ENCODE measurements at places on chromosomes 12 and 14.

- DNase-seq, result no peak
Observed at GRCh38 chr14:83534995-83535394, 1994.9 kb upstream of the FLRT2 start.

DNA sequence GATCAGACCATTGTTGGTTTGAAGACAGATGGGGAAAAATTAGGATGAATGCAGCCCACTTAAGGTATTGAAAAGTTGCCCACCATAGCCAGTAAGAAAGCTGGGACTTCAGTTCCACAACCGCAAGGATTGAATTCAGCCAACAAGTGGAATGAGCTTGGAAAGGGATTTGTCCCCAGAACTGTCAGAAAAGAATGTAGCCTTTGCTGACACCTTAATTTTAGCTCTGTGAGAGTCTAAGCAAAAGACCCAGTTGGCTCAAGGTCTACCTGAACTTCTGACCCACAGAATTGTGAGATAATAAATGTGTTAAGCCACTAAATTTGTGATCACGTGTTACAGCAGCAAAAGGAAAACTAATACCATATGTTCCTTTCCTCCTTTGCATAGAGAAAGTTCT lies 29.4 kb downstream of the PPFIA2 start:
- DNase-seq, result no peak

- no peak for DNase-seq
Observed at GRCh38 chr14:61575551-61576150, 119.7 kb upstream of the HIF1A start.

DNA sequence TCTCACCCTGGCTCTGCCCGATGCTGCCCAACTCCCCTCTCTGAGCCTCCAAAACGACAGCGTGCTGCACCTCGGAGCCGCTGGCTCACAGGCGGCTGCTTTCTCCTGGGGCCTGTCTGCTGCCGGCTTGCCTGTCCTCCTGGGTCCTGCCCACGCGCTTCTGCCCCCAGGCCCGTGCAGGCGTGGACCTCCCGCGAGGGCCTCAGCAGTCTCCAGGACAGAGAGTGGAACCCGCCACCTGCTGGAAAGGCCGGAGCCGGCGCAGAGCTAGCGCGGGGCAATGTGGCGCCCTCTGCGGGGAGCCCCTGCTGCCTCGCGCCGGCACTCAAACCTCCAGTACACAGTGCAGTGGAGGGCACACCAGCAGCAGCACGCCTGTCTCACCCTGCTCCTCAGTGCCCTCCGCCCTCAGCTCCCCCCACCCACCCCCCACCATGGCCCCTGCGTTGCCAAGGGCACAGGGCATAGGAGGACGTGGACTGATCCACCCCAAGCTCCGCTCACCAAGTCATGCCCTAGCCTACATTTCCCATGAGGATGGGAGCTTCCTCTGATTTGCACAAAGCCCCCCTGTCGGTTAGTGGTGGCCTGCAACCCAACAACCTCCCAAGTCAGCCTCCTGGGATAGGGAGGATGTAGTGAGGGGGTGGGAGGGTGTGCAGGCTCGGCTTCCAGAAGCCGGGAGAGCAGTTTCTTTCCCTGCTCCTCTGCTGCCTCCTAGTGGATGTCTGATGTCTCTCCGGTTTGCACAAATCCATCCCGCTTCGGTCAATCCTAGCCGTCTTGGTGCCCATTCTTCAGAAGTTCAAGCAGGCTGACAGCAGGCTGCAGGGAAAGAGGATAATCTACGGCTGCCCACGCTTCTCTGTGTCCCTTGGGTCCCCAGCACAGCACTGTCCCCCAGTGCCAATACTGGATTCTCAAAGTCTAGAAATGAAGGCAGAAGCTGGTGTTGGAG lies 25.2 kb downstream of the KRT8 start:
- DNase-seq, result peak; percentile 61

DNA sequence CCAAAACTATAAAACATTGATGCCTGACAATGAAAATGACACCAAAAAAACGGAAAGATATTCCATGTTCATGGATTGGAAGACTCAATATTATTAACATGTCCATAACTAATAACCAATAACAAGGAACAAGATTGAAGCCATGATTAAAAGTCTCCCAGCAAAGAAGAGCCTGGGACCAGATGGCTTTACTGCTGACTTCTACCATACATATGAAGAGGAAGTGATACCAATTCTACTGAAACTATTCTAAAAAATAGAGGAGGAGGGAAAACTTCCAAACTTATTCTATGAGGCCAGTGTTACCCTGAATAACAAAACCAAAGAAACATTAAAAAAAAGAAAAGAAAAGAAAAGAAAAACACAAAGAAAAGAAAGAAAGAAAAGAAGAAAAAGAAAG lies 54.6 kb upstream of the ATF7IP start:
- no peak for DNase-seq

DNA sequence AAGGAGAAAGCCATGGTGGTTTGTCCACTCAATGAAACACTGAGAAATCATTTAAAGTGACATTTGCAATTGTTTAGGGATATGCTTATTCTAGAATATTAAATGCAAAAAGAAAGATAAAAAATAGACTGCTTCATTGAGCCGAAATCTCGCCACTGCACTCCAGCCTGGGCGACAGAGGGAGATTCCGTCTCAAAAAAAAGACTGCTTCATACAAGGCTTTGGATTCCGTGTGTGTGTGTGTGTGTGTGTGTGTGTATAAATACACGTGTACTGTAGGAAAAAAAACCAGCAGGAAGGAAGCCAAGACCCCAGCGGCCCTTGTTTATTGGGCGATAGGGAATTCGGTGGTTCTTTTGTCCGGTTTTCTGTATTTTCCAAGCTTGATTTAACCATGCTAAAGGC lies 3.2 kb upstream of the ZNF839 start:
- no peak for DNase-seq

DNA sequence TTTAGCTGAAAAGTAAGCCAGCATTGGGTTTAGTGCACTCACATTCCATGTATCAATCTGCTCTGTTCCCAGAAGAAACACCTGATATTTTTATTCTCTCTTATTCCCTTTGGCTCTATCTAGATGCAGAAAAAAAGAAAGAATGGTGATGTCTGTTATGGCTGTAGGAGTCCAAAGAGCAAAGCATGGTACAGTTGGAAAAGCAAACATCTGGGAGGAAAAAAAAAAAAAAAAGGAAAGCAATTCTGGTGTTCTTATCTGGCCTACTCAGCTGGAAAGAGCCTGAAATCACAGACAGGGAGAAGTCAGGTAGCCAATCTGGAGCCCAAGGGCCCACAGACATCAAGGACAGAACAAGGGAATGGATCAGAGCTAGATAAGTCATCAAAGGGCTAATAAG lies 293.9 kb downstream of the DUSP6 start:
- no peak for DNase-seq

DNA sequence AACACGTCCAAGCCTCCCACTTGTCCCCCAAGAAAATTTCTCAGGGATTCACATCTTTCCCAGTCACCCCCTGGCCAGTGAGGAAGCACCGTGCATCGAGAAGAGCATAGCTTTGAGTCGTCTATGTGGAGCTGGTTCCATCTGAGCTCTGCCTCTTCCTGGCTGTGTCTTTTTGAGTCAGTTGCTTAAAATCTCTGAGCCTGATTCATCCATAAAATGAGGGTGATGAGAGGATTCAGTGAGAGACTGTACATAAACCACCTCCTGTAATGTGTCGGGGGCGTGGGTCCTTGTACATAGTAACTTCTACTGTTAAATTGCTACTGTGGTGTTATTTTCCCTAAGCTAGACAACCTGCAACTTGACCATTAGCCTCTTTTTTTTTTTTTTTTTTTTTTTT lies 13.8 kb downstream of the CD9 start:
- no peak for DNase-seq

GRCh38 chr14:29734732-29735131 lies 192.9 kb downstream of the PRKD1 start:
- no peak for DNase-seq

DNA sequence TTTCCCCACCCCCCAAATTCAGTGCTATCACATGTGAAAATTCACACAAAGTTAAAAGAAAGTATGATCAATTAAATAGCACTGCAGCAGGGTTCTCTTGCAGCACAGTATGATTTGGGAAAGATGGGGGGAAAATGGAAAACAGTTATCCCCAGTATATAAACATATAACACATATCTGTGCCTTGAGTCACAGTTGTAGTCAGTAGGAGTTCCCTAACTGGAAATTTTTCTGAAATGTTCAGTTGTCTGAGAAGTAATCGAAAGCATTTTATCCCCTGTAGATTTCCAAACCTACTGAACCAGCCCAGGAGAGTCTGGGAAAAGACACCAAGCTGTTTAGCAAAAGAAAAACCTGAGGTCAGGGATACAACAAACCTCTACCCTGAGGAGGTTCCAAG lies 47.0 kb downstream of the C12orf50 start:
- DNase-seq, result no peak

DNA sequence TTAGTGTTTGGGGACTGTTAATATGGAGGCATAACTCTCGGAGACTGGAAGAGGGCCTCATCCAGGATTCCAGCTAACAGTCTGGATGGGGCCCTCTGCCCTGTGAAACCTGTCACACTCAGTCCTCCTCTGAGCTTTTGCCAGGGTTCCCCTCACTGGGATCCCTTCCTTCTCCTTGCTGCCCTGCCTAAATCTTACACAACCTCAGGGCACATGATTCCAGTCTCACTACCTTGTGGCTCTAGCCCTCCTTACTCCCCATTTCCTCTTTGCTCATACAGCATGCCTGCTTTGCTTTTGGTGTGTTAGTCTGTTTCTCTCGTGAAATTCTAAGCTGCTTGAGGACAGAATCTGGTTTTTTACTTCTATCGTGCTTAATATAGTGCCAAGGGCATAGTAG lies 942 bp upstream of the GSG1 start:
- no peak for DNase-seq

DNA sequence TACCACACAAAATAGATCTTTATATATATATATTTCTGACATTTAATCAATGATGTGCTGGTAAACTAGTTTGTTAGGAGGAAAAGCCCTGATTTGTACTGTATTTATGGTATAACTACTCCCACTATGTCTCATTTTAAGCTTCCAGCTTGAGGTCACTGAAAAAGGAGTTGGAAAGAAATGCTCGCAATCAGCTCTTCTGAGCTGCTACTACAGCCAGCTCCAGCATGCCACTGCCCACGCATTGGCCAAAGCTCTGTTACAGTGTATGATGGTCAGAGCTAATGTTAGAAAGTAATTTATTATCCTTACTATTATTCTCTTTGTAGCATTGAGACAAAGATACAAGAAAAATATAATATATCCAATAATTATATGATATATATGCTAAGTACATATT lies 55.0 kb upstream of the PCED1B start:
- no peak for DNase-seq

GRCh38 chr14:35878272-35879150 lies 52.4 kb downstream of the BRMS1L start:
- DNase-seq, result no peak

- no peak for DNase-seq
Observed at GRCh38 chr14:103543140-103543539, 14.1 kb downstream of the TRMT61A start.

- DNase-seq, result no peak
Observed at GRCh38 chr12:13913371-13913770, 68.0 kb downstream of the GRIN2B start.

GRCh38 chr14:68062651-68063050 lies 243.1 kb downstream of the RAD51B start:
- DNase-seq, result no peak

- no peak for DNase-seq
Observed at GRCh38 chr12:80622271-80622670, 85.2 kb upstream of the MYF6 start.

DNA sequence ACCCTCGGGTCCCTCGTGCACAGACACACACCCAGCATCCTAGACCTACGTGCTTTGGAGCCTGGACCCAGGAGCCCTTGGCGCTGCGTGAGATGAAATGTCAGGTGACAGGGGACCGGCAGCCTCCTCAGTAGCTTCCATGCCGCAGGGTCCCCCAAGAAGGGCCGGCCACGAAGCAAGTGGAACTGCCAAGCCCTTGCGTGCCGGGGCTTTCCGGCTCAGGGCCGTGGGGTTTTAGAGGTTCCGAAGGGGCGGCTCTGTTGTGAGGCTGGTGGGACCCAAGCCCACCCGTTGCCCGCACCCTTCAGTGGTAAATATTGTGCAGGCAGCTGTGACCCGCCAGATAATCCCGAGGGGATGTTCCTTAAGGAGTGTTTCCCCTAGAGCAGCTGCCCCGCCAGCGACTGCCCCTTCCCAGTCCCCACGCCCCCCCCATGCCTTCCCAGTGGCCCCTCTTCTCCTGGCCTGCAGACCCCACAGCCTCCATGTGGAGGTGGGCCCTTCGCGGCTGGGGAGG lies 133.7 kb downstream of the ADGRD1 start:
- no peak for DNase-seq

DNA sequence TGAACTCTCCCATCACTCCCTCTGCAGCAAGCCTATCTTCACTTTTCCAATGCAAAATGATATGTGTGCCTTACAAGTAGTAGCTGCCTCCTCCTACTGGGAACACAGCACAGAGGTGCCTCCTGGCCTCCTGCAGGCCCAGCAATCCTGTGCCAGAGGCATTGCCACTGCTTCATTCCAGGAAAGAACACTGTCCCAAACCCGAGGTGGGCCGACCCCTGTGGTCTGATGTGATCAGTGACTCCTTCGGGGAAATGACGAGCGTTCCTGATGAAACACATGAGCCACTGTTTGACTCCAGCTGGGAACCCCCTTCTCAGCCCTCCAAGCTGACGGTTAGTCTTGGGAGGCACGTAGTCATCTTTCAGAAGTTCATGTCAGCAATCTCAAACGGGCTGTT lies 19.5 kb downstream of the PSMC1 start:
- no peak for DNase-seq

DNA sequence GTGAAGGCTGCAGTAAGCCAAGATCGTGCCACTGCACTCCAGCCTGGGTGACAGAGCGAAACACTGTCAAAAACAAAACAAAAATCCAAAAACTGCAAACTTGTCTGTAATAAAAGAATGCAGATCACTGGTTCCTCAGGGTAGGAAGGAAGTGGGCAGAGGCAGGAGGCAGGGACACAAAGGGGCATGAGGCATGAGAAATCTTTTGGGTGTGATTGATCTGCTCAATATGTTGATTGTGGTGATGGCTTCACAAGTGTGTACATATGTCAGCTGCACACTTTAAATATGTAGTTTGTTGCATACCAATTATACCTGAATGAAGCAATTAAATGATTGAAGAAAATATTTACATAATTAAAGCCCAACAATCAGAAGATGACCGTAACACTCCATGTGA lies 117.6 kb downstream of the CMAS start:
- DNase-seq, result no peak

DNA sequence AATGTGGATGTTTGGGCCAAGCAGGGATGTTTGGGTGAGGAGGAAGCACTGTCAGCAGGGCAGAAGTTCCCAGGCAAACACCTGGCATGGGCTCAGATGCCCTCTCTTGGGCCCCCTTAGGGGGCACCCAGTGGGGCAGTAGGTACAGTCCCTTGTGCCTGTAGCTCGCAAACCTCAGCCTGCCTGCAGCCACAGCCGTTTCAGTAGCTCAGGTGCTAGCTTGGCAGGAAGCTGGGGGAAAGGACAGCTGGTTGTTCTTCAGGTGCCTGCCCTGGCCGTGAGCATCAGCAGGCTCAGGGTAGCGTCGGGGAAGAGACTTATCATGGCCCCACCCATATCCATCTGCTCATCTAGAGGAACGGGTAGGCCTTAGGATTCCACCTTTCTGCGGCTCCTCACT lies 67.5 kb downstream of the B4GALNT3 start:
- no peak for DNase-seq

Measured in stimulated activated CD8-positive, alpha-beta memory T cell treated with anti-CD3 and anti-CD28 coated beads, Interleukin-4, amount 100 ng/mL, for 24 hours (primary cell).